ENCODE measurements at places on chromosomes 11 and 22.

GRCh38 chr11:119310682-119311052, 6.3 kb downstream of the MCAM start:
- DNase-seq, result no peak

GRCh38 chr11:128242451-128242850, 344.9 kb downstream of the ETS1 start:
- no peak for DNase-seq

DNA sequence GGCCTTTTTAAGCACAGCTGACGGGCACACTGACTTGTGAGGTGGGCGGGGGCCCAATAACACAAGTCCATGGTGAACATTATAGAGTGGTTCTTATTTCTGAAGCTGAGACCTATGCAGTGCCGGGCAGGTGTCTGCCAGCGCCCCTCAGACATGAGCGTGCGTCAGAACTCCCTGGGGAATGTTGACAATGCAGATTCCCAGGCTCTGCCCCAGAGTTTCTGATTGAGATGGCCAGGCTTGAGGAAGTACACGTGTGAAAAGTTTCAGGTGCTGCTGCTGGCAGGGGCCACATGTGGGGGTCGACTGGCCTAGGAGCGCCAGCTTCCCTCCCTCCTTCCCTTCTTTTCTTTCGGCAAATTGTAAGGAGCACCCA, 46.2 kb downstream of the TPCN2 start:
- DNase-seq, result no peak

- DNase-seq, result no peak
Observed at GRCh38 chr11:56152333-56152732, 7.8 kb downstream of the OR8K5 start.

- no peak for DNase-seq
Observed at GRCh38 chr11:44709966-44710365, 16.8 kb upstream of the TSPAN18 start.

- DNase-seq, result no peak
Observed at GRCh38 chr22:43479962-43480361, 68.1 kb downstream of the MPPED1 start.

DNA sequence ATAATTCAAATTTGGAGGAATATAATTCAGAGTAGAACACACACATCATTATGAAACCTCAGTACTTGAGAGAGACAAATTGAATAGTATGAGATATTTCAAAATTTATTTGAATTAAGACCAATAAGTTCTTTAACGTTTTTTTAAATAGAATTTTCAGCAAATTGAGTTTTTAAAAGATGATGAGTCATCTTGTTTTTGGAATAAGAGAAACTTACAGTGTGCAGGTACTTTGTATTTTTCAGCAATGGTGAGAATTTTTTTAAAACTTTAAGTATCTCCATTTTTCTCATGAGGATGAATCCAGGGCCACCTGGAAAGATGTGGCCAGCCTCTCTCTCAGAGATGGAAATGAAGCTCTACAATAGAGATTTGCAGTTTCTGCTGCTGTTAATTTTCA, 1015.0 kb upstream of the TENM4 start:
- no peak for DNase-seq

Data from stimulated activated naive CD4-positive, alpha-beta T cell treated with Interleukin-2 at 50 U/mL for 16 hours (primary cell).